CD8-positive, alpha-beta T cell (primary cell): ENCODE measurements at places on chromosomes 6 and 20.

DNA sequence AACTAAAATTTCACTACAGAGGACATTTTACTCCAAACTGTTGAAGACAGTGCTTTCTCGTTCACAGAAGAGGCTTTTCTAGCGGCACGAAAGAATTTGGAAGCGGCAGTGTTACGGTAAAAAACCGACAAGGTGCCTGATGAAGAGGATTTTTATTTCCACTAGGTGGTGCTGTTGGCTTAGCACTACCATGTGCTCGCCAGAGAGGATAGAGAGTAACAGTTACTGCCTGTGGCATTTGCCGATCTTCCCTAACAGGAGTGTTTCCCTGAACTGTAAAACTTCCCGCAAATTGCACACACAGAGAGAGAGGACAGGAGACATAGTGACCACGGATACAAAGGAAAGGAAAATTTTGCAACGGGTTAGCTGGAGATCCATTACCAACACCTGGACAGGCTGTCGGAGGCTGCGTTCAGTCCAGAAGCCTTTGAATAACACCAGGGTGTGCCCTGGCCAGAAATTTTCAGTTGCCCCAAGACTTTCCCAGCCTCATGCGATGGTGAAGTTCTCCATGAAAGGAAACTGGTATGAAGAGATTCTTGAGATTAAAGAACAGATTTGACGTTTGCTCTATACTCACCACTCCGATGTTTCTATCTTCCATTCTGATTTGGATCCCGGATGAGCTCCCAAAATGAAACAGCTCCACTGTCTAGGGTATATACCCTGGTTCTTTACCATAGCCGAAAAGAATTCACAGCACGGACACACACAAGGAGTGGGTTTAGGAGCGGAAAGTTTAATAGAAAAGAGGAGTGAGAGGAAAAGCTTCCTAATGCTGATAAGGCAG, 48.1 kb downstream of the HLA-DPB1 start:
- no peak for DNase-seq

- DNase-seq, result no peak
These were observed 35.3 kb downstream of the C6orf52 start for GRCh38 chr6:10658910-10659698.

DNA sequence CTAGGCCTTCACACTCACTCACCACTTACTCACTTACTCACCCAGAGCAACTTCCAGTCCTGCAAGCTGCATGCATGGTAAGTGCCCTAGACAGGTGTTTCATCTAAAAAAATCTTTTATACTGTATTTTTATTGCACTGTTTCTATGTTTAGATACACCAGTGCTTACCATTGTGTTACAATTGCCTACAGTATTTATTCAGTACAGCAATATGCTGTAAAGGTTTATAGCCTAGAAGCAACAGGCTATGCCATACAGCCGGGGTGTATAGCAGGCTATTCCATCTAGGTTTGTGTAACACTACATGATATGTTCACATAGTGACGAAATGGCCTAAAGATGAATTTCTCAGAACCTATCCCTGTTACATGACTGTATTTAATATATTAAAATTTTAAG, 37.1 kb upstream of the KCNK5 start:
- DNase-seq, result no peak

GRCh38 chr20:54122189-54122588, 51.6 kb downstream of the CYP24A1 start:
- DNase-seq, result no peak

- no peak for DNase-seq
These were observed 98.7 kb downstream of the SHLD1 start for GRCh38 chr20:5848711-5849505.

DNA sequence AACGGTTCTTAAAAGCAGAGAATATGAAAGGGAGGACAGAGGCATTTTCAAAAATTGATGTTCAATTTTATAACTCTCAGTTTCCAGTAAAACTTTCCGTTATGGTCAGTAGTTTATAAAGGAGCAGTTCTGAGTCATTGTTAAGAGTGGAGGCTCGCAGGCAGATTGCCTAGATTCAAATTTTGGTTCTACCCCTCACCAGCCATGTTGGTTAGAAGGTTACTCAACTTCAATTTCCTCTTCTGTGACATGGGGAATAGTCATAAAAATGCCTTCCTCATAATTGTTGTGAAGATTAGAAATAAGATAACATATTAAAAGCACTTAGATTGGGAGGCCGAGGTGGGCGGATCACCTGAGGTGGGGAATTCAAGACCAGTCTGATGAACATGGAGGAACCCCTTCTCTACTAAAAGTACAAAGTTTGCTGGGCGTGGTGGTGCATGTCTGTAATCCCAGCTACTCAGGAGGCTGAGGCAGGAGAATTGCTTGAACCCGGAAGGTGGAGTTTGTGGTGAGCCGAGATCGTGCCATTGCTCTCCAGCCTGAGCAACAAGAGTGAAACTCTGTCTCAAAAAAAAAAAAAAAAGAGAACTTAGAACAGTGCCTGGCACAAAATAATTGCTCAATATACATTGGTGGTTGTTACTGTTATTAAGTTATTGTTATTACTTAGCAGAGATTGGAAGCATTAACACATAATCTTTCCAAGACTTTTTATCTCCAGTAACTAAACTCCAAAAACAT, 348.9 kb downstream of the NRN1 start:
- DNase-seq, result no peak

- no peak for DNase-seq
These were observed 18.3 kb downstream of the BPIFB1 start for GRCh38 chr20:33301192-33301930.
